LoVo (cell line): ENCODE measurements at places on chromosomes 2 and 18.

DNA sequence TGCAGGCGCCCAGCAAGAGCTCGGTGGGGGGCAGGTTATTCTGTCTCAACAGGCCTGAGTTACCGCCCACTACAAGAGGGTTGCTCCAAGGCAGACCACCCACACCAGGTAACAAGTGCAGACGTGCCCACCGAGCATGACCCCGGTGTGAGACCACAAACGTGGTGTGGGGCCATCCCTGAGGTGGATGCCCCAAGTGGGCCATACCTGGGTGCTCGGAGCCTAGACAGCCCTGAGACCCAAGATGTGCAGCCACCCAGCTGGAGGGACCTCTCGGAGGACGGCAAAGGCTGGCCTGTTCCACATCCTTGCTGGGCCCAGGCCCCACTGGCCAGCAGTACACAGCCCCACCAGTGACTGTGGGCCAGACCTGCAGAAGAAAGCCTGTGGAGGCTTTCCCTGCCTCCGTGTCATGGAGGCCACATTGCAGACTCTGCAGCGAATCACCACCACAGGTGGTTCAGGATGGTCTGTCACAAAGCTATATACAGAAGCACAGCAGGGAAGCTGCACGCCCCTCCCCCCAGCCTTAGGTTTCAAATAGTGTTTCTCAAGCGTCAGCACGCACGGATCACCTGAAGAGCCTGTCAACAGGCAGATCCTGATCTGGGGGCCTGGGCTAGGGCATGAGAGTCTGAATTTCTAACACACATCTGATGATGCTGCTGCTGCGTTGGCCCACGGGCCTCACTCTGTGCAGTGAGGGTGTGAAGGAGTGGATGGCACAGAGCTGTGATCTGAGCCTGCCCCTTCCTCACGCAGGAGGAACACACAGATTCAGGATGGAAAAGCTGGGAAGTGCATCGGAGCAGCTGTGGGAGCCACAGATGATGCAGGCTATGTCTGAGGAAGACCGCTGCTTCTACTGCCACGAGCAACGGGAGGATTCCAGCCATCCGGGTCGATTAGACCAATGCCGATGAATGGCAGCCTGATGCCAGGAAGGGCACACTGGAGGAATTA lies 96.8 kb downstream of the UXS1 start:
- DNase-seq = no peak

- DNase-seq = no peak
These were observed 410.4 kb upstream of the ID2 start for GRCh38 chr2:8271461-8271860.

- DNase-seq = no peak
These were observed 146.8 kb upstream of the SMAD2 start for GRCh38 chr18:48077291-48077690.

GRCh38 chr18:79315596-79315995 lies 80.1 kb upstream of the NFATC1 start:
- no peak for DNase-seq

DNA sequence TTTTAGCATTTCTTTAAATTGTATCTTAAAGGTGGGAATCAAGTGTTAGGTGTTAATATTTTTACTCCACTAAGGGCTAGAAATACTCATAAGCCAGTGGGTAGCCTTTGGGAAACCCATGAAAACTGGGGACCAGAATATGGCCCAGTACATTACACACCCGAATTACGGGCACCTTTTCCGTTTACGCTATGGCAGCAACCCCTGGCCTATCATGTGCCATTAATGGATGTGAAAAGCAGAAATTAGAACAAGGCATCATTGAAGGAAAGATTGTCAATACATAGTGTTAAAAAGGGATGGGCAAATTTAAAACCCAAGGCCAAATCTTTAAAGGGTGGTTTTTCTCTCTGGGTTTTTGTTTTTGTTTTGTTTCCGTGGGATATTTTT lies 781 bp downstream of the FARP2 start:
- DNase-seq = no peak

DNA sequence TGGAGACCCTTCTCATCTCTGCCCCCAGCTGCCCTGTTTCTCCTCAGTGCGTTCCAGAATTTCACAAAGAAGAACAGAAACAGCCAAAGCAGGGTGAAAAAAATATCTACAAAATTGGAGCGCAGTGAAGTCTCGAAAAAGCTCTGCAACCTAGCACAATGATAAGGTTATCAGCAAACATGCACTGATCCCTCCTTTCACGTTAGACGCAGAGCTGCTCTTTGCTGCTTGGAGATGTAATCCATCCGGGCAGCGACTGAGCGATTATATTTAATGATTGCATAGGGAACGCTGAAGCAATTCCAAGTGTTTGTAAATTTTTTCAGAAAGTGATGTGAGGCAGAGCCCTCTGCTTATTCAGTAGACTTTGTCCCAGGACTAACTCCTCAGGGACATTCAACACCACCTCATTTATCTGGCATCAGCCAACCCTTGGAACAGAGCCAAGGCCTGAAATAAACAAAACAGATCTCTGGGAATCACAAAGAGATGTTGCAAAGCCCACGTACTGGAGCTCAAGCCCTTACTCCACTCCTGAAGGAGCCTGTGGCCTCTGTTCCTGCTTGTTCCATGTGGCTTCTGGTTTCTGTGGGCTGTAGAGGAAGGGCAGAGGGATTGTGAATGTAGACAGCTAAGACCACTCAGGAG lies 172.6 kb upstream of the BCL2L11 start:
- DNase-seq = no peak

GRCh38 chr2:241894056-241894641 lies 24.6 kb downstream of the RTP5 start:
- no peak for DNase-seq

- no peak for DNase-seq
These were observed 10.0 kb upstream of the ALLC start for GRCh38 chr2:3647831-3648651.

DNA sequence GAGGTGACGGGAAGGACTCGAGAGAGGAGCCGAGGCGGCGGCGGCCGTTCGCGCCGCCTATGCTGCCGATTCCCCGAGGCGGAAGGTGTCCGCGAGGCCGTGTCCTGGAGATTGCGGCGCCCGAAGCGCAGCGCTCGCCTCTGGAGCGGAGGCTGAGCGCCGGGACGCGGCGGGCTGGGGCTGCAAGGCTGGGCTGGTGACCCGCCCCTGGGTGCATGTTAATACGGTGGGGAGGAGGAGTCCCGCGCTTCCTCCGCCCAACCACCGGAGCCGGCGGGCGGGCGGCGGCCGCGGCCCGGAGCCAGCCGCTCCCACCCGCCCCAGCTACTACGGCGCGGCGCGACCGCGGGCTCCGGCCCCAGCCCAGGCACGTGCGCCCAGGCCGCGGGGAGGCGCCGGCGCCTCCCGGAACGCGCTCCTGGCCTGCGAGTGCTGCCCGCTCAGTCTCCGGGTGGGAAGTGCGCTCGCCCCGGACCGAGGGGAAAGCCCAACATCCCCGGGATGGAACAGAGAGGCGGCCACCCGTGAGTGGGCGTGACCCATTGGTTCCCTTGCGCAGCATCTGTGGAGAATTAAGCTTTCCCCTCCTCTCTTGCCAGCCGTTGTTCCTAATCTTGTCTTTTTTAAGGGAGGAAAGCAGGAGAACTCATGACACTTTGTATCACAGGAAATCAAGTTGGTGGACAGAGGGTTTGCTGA lies at the start of gene DLGAP1:
Gene DLGAP1 (minus strand): TSS at position 195 of the 699 bp plus-strand sequence.
- no peak for DNase-seq

DNA sequence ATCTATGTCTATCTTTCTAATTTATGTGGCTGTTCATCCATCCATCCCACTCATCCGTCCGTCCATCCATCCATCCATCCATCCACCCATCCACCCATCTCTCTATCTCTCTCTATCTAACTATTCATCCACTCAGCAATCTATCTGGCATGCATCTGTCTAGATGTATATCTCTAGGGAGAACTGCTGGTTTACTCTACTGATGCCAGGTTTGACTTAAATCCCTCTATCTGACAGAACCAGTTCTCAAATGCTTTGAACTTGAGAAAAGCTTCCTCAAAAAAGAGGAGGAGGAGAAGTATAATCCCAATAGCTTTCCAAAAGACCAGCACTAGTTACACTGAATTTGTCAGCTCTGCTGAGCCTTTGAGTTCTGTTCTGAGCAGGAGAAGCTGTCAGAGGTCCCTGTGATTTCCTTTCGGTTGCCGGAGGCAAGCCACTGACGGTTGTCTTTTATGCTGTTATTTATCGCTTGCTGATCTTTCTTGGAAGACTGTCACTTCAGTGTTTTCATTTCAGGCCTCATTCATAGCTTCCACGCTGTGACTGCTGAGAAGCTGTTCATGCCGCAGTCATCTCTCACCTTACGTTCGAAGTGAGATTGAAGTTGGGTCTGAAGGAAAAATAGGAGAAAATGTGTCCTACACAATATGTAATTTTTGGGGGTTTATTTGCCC lies 129.4 kb upstream of the UXS1 start:
- DNase-seq = no peak

DNA sequence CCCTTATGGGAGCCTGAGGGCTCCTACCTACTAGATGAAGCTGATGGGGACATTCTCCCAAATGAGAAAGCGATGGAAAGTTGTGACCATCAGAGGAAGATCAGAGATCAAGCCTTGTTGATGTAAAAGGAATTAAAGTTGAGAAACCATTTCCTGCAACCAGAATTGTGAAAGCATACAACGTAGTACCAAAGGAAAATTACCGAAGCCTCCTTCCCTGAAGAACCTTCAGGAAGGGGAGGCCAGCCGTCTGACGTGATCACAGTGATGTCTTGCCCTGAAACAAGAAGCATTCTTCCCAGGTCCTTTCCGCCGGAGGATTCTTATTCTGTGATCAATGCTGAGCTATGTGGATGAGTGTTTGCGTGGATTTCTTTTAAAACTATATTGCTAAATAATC lies 211.6 kb upstream of the TNP1 start:
- no peak for DNase-seq
